ENCODE measurements at places on chromosomes 12 and 14. TPM values are rescaled to one million over a fixed set of nuclear protein-coding genes. Genes with fewer than 3 reads are reported as not detected.

CPM gene
- total RNA-seq = 2.0 TPM

OASL gene
- total RNA-seq = 2.4 TPM

HOXC4 gene
- 0.10 TPM for total RNA-seq

HELB gene
- total RNA-seq = 2.7 TPM

TCL1B gene
- total RNA-seq = not detected

RBM19 gene
- 21.3 TPM for total RNA-seq

RERGL gene
- total RNA-seq = 1.1 TPM

ESRRB gene
- total RNA-seq = not detected
